HEK293T (cell line): ENCODE measurements at places on chromosomes 1 and 21.

GRCh38 chr1:225545649-225546048 is 107.3 kb downstream of the ENAH start:
- no peak for DNase-seq

GRCh38 chr21:16193496-16194094 is 463.8 kb downstream of the USP25 start:
- DNase-seq: no peak

GRCh38 chr1:116918714-116919357 is 9.1 kb downstream of the PTGFRN start:
- no peak for DNase-seq

GRCh38 chr1:204301171-204301957 is 58.4 kb downstream of the PLEKHA6 start:
- no peak for DNase-seq

- no peak for DNase-seq
Measured at GRCh38 chr21:35044128-35044527, 5.0 kb downstream of the RUNX1 start.

GRCh38 chr1:206649261-206649921 is 14.1 kb downstream of the DYRK3 start:
- no peak for DNase-seq

DNA sequence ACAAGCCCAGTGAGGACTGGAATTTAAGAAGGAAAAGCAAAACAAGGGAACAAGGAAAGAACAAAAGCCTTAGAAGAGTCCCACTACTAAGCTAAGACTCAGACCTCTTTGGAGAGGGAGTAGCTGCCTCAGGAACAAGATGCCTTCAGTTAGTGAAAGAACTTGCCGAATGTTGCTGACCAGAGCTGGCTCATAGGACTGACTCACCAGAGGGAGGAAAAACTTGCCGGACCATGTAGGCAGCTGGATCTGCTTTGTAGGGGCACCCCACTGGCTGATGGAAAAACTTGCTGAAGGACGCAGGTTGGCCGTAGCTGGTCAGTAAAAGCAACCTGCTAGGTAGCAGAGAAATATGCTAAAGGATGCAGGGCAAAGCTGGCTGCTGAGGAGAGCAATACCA is 15.3 kb upstream of the ZSWIM5 start:
- no peak for DNase-seq
